ENCODE measurements at places on chromosomes 1 and 21. TPM values are rescaled to one million over a fixed set of nuclear protein-coding genes. Genes with fewer than 3 reads are reported as not detected.

Gene SYF2
- total RNA-seq: 57.0 TPM

DNA sequence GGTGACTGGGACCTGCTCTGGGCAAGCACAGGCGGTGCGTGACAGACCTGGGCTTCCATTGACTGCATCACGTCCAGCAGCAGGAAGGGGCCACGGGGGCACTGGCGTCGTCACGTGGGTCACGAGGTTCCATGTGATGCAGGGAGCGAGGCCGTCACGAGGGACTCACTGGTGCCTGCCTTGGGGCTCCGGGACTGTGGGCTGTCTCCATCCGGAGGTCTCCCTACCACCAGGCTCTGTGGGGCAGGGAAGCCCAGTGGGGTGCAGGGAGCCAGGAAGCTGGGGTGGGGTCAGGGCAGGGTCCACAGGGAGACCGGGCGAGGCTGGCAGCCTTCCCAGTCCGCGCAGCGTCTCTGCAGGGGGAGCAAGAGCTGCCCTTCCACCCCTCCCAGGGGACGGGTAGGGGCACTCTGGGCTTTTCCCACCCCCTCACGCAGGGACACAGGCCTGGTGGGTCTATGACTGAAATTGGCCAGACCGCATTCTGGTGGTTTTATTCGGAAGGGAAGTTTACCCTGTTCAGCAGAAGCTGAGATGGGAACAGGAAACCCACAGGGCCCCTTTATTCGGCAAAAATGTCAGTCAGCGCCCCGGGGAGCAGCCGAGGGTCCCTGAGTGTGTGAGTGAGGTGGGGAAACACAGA lies 416 bp upstream of the TNFRSF14 start:
- peaks cover 26% of the 10 kb centered on the region for H3K36me3 ChIP-seq
- DNase-seq: peak; percentile 98
- peak overlapping the region; percentile 84 for H3K27ac ChIP-seq

DNA sequence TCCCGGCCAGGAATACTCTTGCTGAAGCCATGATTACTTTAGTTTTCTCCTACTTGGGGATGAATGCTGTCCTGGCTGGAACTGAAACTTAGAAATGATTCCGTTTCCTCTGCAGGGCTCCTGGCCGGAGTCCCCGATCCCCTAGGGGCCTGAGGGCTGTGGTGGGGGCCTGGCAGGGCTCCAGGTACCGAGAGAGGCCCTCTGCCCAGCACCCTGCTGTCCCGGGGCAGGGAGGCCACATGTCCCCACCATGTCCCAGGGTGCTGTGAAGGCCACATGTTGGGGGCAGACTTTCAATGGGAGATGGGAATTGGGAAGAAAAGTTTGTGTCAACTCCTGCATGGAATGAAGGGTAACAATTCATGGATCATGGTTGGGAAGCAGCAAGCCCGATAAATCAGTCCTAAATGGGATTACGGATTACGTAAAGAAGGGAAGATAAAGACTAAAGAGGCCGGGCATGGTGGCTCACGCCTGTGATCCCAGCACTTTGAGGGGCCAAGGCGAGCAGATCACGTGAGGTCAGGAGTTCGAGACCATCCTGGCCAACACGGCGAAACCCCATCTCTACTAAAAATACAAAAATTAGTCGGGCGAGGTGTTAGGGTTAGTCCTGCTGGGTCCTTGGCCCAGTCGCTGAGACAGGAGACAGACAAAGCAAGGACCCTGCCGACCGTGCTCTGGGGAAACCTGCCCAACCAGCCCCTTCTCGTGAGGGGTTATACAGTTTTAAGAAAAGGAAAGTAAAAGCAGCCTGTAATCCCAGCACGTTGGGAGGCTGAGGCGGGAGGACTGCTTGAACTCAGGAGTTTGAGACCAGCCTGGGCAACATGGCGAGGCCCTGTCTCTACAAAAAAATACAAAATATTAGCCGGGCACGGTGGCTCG lies 37.6 kb downstream of the MORN1 start:
- H3K4me1 ChIP-seq: peaks cover 37% of the 10 kb centered on the region
- H3K36me3 ChIP-seq: no peaks in the 10 kb centered on the region
- no peak for DNase-seq
- H3K27me3 ChIP-seq: no peaks in the 10 kb centered on the region

DNA sequence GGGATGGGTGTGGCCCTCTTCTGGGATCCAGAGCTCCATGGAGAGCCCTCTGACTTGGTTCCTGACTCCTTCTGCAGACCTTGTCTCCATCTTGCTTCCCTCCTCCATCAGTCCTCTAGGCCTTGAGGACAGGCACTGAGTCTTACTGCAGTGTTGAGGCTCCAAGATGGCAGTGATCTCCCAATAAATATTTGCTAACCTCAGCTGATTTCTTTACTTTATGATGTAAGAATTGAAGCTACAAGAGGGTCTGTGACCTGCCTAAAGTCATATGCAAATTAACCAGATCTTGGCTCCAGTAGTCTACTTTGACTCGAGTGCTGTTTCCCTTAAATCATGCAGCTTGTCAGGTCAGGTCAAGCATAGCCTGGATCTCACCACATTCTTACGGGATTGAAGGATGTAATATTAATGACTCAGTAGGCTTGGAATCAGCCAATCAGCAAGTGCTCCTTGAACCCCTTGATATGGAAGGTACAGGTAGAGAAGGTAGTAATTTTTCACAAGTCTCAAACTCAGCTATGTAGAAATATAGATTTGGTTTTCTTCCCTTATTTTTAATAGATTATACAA lies 93.0 kb downstream of the CLIC6 start:
- H3K4me3 ChIP-seq: no peak overlapping the region
- H3K36me3 ChIP-seq: no peaks in the 10 kb centered on the region
- H3K27ac ChIP-seq: no peak overlapping the region
- no peak for DNase-seq
- H3K4me1 ChIP-seq: no peaks in the 10 kb centered on the region
- H3K27me3 ChIP-seq: no peaks in the 10 kb centered on the region

GRCh38 chr1:113391649-113392271 lies 1.4 kb downstream of the MAGI3 start:
- H3K36me3 ChIP-seq: no peaks in the 10 kb centered on the region
- H3K4me3 ChIP-seq: peak overlapping the region; percentile 98
- peak overlapping the region; percentile 96 for H3K27ac ChIP-seq
- H3K4me1 ChIP-seq: peaks cover 48% of the 10 kb centered on the region
- no peak for DNase-seq
- no peaks in the 10 kb centered on the region for H3K27me3 ChIP-seq
